ENCODE measurements at places on chromosomes 1 and 21.

GRCh38 chr1:158793604-158794003 is 12.6 kb upstream of the OR6N2 start:
- DNase-seq, result no peak

- DNase-seq, result no peak
Measured at GRCh38 chr1:1400576-1401456, 1.7 kb upstream of the CCNL2 start.

DNA sequence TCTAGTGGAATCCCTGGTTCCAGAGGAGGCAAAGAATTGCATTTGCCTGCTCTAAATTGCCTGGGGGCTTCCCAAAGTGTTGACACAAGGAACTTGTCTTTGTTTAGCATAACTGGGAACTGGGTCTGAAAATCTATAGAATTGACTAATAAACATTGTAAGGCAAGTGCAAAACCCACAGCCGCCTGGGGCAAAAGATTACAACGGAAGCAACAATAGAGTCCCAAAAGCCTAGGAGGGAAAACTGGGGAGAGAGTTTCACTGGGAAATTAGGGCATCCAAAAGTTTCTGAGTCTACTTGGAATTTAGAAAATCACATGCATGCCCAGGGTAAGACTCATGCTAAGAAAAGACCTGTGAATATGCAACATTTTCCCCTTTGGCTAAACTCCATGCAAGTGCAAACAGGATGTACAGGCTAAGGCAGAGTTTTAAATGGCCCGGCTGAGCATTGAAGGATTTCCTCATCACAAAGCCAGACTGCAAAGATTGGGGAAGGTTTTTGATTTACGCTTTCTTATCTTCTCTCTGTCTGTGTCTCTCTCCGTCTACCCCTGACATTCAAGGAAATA is 725.3 kb upstream of the NCAM2 start:
- no peak for DNase-seq

- no peak for DNase-seq
Measured at GRCh38 chr1:87208080-87208479, 120.6 kb upstream of the LMO4 start.

DNA sequence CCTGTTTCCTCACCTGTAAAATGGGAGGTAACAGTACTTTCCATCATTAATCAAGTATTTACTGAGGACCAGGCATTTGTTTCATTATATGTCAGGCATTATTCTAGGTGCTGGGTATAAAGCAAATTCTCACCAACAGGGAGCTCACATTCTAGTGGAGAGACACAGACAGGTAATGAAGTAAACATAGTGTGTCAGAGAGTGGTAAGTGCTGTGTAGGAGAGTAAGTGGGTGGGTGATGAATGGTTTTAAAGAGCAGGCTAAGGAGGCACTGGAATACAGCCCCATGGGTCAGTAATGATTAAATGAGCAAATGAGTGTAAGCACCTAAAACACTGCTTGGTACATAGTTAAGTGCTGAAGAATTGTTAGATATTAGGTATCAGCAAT is 60.4 kb downstream of the DNTTIP2 start:
- no peak for DNase-seq

DNA sequence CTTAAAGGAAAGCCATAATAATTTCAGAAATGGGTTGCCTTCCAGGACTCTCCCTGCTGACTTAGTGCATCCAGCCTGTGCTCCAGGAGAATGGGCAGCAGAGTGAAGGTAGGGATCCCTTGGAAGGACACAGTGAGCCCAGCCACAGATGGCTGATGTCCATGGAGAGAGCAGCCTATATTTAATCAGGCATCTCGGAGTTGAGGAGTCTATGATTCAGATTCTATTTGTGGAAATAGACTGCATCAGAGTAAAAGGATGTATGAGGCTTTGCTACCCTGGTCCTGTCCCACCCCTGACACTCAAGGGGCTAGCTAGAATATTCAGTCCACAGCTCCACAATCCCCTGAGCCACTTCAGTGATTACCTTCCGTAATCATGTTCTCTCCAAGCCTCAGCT is 43.8 kb upstream of the PBX1 start:
- no peak for DNase-seq

- no peak for DNase-seq
Measured at GRCh38 chr1:178912597-178912996, 41.7 kb upstream of the ANGPTL1 start.

DNA sequence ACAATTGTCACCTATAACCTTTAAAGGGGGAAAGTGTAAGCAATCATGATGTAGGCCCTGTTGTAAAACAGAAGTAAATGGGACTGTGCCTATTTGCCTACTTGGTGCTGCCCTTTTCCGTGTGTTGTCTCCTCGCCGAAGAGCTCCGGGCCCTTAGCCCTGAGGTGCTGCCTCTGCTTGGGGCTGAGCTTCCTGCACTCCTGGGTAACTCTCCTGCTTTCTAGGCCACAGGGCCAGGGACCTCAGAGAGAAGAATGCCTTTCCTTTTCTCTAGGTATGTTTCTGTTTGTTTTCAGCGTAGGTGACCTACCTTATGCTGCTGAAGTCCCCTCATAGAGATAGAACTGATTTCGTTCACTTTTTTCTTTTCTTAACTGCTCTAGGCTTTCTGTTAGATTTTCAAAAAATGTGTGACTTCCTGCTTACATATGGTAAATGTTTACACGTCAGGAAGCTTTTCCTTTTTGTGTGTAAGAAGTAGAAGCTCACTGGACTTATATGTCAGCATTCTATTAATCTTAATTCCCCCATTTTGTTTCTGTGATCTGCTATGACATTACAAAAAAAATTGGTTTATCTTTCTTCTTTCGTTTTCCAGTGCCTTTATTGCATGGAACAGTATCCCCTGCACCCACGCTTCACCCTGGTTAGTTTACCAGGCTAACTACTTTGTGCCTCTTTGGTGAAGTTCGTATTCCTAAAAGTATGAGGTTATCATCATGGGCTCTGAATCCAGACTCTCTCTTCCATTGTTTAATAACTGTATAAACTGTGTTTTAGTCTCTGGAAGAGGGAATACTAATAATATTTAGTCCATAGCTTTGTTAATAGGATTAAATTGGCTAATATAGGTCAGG is 61.7 kb downstream of the ITSN1 start:
- DNase-seq, result no peak

DNA sequence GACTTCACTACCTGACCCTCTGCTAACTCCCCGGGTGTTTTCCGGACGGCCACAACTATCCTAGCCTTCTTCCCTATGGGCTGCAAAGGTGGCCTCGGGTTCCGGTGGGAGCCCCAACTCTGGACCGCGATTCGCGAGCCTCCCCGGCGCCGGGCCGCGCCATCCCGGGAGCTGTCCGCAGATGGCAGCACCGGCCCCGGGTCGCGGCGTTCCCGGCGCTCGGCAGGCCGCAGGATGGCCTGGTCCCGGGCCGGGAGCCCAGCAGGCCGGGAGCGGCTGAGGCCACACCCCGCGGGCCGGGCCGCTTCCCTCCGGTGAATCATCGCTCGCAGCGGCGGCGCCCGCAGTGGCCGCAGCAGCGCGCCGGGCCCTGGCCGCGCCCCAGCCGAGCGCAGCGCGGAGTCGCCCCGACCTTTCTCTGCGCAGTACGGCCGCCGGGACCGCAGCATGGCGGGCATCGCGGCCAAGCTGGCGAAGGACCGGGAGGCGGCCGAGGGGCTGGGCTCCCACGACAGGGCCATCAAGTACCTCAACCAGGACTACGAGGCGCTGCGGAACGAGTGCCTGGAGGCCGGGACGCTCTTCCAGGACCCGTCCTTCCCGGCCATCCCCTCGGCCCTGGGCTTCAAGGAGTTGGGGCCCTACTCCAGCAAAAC is at the start of gene CAPN2:
CAPN2 (plus strand) TSS at position 346 of the 656 bp plus-strand sequence; CDS start at position 448, 102 bp downstream.
- peak; percentile 50 for DNase-seq

DNA sequence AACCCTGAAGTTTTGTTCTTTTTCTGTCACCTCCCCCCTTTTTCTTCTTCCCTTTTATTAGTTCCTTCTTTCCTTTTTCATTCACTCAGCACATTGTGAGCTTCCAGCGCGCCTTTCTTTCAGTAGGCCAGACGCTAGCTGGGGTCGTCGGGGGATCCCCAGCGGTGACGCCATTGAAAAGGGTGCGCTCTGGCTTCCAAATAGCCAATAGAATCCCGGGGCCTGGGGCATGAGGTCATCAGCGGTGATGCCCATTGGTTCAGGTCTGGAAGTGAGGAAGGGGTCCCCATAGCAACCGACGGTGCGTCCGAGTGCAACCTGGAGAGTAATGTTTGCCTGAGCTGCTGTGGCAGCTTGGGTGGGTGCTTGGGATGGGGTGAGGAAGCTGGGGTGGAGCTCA is 6.9 kb upstream of the EFNA3 start:
- DNase-seq, result no peak

DNA sequence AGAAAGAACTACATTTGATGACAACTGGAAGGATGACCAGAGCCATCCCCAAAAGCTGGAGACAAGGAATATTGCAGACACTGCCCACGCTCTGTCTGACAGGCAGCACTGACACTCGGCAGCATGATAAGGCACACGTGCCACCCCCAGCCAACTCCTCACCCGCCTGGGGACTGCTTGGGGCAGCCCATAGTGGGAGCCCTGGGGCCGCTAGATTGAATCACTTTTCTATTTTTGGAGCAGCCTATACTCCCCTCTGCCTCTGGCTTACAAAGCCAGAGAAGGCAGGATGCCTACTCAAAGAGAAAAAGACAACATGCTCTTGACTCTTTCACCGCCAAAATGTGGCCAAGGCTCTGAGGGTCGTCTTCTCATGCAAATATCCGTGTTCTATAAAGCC is 1.3 kb downstream of the SMG5 start:
- DNase-seq, result peak; percentile 17

- no peak for DNase-seq
Measured at GRCh38 chr1:169472738-169473137, 13.0 kb downstream of the SLC19A2 start.

GRCh38 chr1:87985071-87985470 is 656.4 kb downstream of the LMO4 start:
- DNase-seq, result no peak

- no peak for DNase-seq
Measured at GRCh38 chr1:119587341-119587740, 60.7 kb downstream of the ZNF697 start.

DNA sequence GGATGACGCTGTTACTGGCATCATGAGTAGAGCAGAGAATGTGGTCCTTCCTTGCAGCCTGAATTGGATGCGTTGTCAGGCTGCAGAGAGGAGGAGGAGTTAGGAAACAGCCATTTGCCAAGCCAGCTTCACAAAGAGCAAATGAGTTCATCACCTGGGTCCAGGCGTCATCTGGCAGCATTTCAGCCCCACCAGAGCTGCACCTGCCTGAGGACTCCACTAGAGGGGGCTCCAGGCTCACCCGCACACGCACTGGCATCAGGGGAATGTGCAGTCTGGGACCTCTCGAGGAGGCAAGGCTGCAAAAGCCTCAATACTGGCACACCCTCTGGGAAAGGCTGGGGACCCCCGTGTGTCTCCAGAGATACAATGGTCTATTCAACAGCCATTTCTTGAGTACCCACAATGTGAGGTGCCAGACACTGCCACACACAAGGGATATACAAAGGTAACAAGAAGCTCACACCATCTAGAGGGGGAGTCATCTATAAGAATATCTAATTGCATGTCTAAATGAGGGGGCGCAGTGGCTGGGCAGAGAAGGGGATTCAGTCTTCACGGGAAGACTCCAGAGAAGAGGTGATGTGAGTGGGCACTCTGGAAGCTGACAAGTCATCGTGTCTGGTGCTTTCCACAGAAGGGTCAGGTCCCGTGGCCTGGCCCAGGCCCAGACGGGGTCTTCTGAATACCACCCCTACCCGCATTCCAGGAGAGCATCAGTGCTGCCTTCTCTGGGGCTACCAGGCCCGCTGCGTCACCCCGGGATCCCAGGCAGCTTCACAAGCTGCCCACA is 53.5 kb upstream of the CNTN2 start:
- DNase-seq, result peak; percentile 53

- DNase-seq, result no peak
Measured at GRCh38 chr1:119742202-119742601, 26.5 kb downstream of the HMGCS2 start.

DNA sequence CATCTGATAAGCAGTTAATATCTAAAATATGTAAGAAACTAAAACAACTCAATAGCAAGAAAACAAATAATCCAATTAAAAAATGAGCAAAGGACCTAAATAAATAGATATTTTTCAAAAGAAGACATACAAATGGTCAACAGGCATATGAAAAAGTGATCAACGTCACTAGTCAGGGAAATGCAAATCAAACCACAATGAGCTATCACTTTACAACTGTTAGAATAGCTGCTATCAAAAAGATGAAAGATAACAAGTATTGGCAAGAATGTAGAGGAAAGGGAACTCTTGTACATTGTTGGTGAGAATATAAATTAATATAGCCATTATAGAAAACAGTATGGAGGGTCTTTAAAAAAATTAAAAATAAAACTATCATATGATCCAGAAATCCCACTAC is 40.7 kb upstream of the NEK7 start:
- DNase-seq, result no peak

- DNase-seq, result no peak
Measured at GRCh38 chr1:15742339-15742801, at the start of gene TMEM82. Gene TMEM82, plus strand, starts transcription at chr1:15742499. Its CDS starts 61 bp downstream, at chr1:15742560.

DNA sequence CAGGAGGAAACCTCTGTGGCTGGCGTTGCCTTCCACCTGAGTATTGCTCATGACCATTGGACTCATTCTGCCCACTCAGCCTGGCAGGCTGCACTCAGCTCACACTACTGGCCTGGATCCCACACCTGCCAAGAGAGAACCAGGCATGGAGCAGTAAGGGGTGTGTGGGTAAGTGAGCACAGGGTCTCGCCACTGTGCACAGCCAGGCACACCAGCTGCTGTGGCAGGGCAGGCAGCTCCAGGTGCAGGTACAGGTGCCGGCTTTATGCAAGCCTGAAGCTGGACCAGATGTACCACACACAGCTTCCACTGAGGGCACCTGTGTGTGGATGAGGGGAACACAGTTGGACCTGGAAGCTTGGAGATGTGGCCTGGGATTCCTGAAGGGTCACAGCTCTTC is 295.2 kb upstream of the SNX7 start:
- no peak for DNase-seq

DNA sequence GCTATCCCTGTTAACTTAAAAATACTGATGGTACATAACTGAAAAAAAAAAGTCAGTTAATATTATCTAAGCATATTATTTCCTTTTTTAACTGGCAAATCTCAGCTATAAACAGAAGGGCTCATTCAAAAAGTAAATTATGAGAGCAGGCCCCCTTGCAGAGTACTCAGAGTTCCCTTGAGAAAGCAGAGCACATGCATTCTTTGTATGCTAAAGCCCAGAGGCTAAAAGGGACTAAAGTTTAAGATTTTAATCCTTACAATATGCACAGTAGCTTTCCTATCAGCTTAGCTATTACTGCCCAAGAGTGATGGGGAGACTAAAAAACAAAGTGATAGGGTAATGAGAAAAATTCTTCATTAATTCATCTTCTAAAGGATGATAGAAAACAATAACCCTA is 18.5 kb downstream of the SLC16A1 start:
- no peak for DNase-seq

DNA sequence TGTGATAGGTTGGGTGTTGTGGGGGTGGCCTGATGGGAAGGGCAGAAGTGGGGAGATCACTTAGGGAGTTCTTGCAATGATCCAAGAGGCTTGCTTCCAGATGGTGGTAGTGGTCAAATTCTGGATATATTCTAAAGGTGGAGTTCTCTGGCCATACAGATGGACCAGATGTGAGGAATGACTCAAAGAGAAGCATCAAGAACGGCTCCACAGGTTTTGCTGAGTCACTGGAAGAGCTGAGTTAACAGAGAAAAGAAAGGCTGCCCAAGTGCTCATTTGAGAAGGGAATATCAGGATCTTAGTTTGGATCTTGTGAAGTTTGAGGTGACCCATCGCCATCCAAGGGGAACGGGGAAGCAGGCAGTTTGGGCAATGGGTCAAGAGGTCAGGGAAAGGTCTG is 192.9 kb upstream of the GALNT2 start:
- no peak for DNase-seq

Data from GM18507 (cell line).